ENCODE measurements at places on chromosomes 7 and 10.

DNA sequence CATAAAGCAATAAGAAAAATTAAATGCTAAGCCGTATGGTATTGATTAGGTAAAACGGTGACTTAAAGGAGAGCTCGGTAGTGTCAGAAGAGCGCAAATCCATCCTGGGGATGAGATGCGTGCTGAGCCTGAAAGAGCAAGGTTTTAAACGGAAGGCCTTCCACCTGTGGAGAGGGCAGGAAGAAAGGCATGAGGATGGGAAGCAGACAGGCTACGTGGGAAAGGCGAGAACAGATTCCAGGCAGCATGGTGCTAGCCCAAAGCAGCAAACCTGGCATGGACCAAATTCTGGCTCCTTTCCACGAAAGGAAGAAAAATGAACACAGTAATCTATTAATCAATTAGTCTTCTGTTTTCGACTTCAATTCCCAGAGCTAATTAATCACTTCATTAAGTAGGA, 103.5 kb downstream of the HIPK2 start:
- DNase-seq, result no peak

GRCh38 chr10:71379118-71379766, 17.5 kb upstream of the CDH23 start:
- no peak for DNase-seq

- peak; percentile 39 for DNase-seq
These were observed 140.9 kb downstream of the ADCYAP1R1 start for GRCh38 chr7:31192986-31193385.

GRCh38 chr10:43683451-43684291, 35.0 kb upstream of the ZNF32 start:
- DNase-seq, result no peak

- no peak for DNase-seq
These were observed 152.9 kb downstream of the ADAM12 start for GRCh38 chr10:126235091-126235978.

Data from DMS79 (cell line).